ENCODE measurements at places on chromosomes 13 and 19. TPM values are rescaled to one million over a fixed set of nuclear protein-coding genes. Genes with fewer than 3 reads are reported as not detected.

PBX4 gene
- not detected for total RNA-seq

UBE2L5 gene
- not detected for total RNA-seq

DNA sequence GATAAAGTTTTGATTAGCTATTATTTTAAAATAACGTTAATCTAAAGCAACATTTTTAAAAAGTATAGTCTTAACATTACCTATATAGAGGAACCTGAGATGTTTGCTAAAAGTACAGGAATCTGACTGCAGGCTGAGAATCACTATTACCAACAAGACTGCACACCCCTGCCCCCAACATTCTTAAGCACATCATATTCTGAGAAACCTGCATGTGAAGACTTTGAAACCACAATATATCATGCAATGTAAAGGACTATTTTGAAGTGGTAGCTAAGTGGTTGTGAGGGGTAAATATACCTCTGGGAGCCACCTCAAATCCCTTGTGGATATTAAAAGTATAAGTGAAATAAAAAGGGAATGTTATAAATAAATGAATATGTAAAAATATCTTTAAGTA lies 119.0 kb upstream of the KLF12 start:
- H3K27me3 ChIP-seq: no peaks in the 10 kb centered on the region
- no peaks in the 10 kb centered on the region for H3K4me1 ChIP-seq
- no peak overlapping the region for H3K4me3 ChIP-seq

GRCh38 chr19:35206379-35206778 lies 22.2 kb downstream of the FAM187B start:
- no peaks in the 10 kb centered on the region for H3K27me3 ChIP-seq
- no peaks in the 10 kb centered on the region for H3K36me3 ChIP-seq
- no peak overlapping the region for H3K27ac ChIP-seq
- H3K4me1 ChIP-seq: no peaks in the 10 kb centered on the region
- no peak overlapping the region for H3K4me3 ChIP-seq
